Activated naive CD4-positive, alpha-beta T cell treated with anti-CD3 and anti-CD28 coated beads, Interleukin-2, amount 10 ng/mL, durations not matched to agents 7 days and 5 days (primary cell): ENCODE measurements at places on chromosomes 1 and 21.
A peak's percentile ranks its signal among the peaks of the same experiment; 100 is the strongest.

DNA sequence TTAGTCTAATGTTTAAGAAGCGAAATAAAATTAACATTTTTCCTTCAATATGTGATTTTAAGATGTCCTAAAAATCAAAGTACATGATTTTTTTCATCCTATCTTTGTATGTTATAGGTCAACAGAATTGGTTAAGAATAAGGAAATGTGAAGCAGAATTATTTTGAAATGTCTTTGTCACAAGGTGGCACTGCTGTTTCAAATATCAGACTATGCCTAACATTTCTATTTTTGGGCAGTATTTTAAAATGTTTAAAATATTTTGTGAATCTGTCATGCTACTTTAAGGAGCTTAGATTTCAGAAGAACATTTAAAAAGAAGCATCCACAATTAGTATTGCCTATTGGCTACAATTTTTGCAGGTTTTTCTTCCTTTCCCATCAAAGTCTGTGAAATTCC lies 38.7 kb downstream of the AMY1C start:
- DNase-seq, result no peak

DNA sequence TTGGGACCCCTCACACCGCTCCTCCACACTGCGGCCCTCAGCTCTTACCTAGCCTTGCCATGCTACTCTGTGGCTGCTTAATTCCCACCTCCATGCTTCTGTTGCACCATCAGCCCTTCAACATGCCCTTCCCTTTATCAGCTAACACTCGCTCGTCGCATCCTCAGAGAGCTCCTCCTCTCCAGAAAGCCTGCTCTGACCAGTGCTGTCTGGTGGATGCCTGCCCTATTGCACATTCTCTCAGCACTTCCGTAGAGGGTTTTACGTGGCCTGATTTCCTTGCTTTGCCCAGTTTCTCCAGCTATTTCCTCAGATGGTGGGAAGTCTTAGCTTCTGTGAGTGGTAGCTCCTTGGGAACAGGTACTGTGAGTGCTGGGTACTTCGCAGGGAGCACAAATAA lies 10.3 kb upstream of the LAD1 start:
- no peak for DNase-seq

DNA sequence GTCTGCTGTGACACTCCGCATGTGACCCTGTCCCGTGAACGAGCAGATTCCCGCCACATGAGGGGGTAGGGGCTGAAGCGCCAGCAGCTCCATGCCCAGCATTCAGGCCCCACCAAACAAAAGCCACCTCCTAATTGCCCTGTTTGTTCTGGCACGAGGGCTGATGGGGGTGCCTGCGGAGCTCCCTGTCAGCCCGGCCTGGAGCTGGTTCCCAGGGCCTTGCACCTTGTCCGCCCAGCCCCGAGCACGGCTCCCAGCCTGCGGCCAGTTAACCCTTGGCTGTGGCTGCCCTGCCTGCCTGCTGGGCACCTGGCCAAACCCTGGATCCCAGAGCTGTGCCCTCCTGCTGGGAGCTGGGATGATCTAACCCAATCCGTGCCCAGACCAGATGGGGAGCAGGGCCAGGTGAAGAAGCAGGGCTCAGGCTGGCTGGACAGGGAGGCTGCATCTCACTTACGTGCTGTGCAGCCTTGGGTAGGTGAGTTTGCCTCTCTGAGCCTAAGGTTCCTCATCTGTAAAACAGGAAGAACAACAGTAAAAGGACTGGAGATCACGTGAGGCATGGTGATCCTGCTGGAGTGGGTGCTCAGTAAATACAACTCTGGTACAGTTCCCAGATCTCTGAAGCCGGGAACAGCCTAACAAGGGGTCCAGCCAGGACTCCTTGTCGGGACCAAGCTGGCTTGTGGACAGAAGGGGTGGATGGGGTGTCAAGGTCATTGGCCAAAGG lies 110.9 kb upstream of the IFFO2 start:
- no peak for DNase-seq

DNA sequence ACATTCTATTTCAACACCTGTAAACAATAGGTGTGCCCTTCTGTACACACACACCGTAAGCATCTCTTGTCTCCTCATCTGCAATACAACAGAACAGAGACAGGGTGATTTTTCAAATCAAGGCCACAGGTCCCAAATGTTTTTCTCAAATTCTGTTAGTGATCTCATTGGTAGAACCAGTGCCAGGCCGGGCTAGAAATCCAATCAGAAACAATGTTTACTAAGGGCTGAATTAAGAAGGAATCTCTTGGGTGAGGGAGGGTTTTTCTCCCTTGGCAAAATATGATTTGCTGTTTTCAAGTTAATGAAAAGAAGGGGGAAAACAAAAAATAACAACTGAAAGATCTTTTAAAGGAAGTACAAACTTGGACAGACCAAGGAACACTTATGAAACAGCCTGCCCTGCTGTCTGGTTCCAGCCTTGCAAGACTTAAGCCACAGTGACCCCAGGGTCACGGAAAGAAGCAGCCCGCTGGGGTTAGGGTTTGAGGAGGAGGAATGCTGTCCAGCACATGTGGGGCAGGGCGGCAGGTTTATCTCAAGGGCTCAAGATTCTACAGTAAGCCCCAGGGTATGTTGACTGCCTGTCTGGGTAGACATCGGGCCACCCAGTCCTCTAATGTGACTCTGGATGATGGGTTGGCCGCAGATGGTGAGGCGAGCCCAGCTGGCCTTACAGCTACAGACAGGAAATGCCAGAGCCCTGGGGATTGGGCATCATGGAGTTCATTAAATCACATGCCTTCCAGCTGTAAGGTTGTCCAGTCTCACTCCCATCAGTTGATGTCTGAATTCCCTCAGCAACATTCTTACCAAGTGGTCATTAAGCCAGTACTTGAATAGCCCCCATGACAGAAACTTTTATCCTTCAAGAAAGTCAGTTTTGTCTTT lies 73.3 kb upstream of the SLC44A3 start:
- DNase-seq, result no peak

GRCh38 chr1:234988155-234988517 lies 140.5 kb downstream of the TOMM20 start:
- DNase-seq, result no peak

GRCh38 chr1:99252630-99253029 lies 11.7 kb upstream of the PLPPR4 start:
- no peak for DNase-seq

GRCh38 chr1:222618001-222618879 lies at the start of gene MIA3:
TSS of gene MIA3 (plus strand) at chr1:222618097. CDS start at chr1:222618111, 14 bp downstream.
- peak; percentile 87 for DNase-seq

- DNase-seq, result no peak
Measured at GRCh38 chr1:22077728-22078127, 25.2 kb downstream of the CDC42 start.

GRCh38 chr1:1024771-1025699 lies 5.1 kb downstream of the AGRN start:
- no peak for DNase-seq

GRCh38 chr1:7299994-7300393 lies 471.1 kb upstream of the VAMP3 start:
- no peak for DNase-seq
